ENCODE measurements at places on chromosomes 7 and 10.

GRCh38 chr10:11336722-11337162 lies 274.7 kb downstream of the USP6NL start:
- DNase-seq, result no peak

DNA sequence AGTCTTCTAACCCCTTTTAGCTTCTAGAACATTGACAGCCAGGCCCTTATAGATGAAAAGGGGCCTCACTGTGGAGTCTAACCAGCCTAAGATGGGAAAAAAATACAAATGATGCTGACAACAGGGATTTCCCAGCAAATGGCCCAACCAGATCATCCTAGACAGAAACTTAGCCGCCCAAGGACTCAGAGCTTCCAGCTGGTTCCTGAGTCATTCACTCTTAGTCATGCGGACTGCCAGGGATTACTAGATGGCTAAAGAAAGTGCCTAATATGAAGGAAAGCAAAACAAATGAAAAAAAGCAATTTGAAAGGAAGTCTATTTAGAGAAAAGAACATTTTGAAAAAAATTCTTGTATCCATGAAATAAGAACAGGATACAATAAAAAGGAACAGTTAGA lies 23.7 kb downstream of the TSPAN14 start:
- DNase-seq, result no peak

- DNase-seq, result no peak
Observed at GRCh38 chr10:36721871-36722270, 403.5 kb upstream of the ANKRD30A start.

GRCh38 chr7:140247559-140247958 lies 70.8 kb upstream of the KDM7A start:
- DNase-seq, result no peak

DNA sequence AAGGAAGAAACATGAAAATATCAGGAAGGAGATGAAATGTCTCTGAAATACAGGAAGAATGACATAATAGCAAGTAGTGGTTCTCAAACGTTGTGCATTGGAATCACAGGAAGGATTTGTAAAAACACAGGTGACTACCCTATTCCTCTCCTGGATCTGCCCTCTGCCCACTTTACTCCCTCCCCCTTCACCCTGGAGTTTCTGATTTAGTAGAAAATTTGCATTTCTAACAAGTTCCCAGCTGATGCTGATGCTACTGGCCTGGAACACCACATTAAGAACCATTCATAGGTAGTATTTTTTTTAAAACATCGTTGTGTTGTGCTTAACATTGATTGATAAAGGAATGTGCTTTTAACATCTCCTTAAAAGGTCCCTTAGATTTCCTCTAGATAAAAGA lies 130.9 kb downstream of the PHF14 start:
- no peak for DNase-seq

DNA sequence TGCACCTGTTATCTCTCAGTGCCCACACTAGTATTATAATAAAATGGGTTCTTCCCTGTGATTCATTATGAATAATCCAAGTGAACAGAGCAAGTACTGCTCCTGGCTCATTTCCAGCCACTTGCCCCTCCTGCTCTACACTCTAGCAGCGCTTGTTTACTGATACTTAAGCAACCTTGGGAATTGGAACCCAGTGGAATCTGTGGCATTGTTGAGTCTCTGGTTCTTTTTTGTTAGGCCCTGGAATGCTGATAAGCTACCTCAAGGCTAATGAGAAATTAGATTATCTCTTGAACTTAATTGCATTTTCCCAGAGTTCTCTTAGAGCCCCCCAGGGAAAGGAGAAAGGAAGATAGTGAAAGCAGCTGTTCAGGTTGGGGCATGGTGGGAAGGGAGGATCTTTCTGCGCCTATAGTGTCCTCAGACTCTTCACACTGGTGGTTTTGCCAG lies 34.0 kb downstream of the PRKAR2B start:
- DNase-seq, result no peak

DNA sequence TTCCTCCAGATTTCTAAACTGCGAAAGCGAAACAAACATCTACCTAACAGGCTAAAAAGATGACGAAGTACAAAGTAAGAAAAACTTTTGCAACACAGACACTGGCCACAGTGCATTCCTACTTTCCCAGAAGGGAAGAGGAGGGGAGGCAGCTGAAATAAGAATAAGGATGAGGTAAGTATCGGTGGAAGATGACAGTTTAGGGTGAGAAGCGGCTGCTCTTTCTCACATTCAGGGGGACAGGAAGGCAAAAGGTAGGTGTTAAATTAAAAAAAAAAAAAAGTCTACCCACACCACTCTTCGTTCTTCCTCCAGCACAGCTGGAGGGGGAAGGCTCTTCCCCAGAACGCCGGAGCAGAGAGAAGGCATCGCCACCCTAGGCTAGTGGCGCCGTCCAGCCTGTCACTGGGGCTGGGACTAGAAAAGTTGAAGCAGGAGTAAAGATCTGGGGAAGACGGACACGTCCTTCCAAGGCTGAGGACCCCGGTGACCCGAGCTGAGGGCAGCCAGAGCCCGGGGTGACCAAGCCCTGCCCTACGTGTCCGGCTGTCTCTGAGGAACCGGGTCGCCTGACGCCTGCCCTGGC lies 846 bp downstream of the DNAJC1 start:
- peak; percentile 10 for DNase-seq

DNA sequence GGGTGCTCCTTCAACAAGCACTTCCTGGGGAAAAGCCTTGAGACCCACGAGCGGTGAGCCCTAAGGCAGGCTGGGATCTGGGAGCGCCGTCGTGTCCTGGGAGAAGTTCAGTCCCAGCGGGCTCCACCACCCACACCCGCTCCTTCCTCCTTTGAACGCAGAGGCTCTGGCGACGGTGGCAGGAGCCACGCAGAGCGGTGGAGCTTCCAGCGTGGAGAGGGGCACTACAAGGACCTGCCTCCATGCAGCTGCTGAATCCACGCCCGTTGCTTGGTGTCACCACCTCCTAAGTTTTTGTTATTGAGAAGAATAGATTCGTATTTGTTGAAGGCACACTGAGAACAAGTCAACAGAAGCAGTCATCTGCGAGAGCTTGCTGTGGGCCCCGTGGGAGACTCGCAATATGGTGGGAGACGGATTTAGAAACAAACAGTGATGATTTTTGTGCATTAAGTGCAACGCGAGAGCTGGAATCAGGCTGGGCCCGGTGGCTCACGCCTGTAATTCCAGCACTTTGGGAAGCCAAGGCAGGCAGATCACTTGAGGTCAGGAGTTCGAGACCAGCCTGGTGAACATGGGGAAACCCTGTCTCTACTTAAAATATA lies 60.1 kb upstream of the SDK1 start:
- DNase-seq, result no peak

DNA sequence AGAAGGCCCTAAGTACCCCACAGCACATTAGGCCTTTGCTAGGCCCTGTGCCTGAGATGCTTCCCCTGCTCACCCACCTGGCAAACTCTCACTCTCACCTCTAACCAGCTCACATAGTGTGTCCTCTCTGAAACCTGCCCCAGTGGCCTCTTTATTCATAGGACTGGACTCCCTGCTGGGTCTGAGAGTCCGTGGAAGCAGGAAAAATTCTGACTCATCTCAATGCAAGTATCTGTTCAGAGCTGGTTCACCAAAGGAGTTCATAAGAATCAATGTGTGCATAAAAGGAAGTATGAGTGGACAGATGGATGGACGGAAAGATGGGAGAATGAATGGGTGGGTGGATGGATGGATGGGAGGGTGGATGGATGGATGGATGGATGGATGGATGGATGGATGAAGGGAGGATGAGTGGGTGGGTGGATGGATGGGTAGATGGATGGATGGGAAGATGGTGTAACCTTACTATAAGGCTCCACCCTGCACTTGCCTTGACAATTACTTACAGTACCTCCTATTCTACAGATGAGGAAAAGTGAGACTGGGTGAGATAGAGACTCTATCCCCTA lies 111.2 kb upstream of the ZMIZ1 start:
- no peak for DNase-seq

DNA sequence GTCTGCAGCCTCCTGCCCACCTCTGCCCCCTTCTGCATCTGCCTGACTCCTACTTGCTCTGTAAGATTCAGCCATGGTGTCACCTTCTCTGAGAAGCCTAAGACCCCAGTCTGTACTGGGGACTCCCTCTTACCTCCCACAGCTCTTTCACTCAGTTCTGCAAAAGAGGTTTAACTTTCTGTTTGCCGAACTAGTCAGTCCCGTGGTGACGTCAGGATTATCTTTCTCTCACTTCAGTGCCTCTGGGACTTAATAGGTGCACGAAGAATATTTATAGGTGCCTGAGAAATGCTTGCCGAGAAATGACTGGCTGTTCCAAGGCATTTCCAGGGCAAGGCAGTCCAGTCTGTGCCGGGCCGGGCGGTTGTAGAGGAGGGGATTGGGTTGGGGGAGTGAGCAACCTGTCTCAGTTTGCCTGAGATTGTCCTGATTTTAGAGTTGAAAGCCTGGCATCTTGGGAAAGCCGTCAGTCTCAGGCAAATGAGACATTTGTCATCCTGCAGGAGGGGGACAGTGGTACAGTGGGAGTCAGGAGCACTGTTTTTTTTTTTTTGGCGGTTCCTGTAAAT lies 227.5 kb upstream of the NPVF start:
- no peak for DNase-seq

DNA sequence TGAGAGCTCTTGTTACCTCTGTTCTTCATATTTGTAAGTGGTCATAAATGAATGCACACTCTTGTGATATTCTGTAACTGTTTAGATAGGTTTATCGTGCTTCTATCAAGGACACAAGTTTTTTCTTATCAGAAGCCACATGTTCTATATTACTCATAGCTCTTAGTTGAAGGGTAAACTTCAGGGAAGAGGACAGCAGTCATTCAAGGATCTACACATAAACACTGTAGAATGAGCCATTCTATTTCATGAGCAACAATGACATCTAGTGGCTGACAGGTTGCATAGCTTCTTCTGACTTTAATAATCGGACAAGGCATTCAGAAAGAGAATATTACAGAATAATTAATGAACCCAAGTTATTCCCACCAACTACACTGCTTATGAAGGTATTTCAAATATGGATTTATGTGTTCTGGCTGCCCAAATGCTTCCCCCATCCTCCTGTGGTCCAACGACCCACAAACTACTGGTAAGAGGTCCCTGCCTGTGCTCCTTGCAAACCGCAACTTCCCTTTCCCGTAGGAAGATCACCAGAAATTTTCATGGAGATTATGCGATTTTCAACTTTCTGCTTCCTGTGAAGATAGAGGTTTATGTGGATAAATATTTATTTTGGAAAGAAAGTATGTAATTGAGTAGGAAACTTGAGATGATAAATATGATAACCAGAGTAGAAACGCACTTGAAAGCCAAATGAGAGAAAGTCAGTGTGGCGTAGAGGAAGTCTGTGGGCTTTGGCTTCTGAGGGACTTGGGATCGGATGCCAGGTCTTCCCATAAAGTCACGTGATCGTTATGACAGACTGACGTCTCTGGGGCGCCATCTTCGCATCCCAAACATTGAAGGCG lies 16.8 kb upstream of the ABCB5 start:
- DNase-seq, result peak; percentile 8

- DNase-seq, result no peak
Observed at GRCh38 chr7:70923181-70923845, 208.6 kb upstream of the GALNT17 start.

DNA sequence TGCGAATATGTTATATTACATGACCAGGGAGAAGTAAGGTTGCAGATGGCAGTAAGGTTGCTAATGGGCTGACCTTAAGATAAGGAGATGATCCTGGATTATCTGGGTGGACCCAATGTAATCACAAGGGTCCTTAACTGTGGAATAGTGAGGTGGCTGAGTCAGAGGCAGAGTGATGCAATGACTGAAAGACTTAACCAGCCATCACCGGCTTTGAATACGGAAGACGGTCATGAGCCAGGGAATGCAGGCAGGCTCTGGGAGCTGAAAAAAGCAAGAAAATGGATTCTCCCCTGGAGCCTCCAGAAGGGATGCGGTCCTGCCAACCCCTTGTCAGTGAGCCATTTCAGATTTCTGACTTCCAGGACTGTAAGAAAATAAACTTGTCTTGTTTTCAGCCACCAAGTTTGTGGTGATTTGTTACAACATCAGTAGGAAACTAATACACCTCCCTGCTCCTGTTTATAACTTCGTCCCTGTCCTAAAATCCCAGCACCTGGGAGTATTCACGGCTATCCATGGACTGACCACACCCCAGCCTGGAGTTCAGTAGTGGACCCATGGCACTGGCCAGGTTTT lies 4.6 kb upstream of the C10orf95 start:
- DNase-seq, result no peak

DNA sequence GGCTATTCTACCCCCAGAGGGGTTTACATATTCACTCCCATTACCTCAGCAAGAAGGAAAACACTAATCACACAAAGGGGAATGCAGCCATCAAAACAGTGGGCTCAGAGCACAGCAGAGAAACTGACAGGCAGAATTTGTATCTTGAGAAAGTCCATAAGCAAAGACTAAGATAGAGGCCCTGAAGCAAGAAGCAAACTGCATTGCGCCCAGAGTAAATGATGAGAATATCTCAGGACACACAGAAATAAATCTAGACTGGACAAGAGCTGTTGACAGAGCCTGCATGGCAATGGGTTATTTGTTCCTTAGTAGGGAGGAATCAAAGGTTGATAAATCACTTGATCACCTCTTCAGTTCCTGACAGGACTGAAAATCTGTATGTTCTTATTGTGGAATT lies 440.7 kb upstream of the CELF2 start:
- no peak for DNase-seq

DNA sequence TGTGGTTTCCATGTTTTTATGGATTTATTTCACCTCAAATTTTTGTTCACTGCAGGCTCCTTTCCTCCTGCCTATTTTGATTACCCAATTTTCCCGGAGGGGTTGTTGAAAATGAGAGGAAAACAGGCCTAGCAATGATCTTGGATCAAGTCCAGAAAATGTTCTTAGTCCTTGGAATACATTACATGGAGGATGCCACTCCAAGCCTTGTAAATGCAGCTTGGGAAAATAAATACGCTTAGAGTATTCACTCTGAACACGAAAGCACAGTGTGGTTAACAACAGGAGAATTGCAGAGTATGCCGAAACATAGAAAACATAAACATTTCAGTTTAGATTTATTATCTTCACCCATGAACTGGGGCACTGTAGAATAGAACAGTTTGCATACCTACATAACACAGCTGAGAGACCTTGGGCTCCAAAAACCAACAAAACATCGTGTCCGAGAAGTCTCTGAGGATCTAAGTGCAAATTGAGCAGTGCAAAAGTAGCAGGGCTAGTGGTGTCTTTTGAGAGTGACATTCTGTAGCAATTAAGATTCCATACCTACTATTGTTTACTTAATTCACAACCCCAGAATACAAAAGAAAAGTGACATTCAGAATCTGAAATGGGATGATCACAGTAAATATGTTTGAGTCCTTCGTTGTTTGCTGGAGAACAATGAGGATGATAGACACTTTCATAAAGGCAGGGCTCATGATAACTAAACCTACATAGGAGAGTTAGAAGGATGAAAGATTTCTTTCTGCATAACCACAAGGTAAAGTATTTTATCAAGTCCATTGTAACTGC lies 7.6 kb upstream of the CD36 start:
- DNase-seq, result no peak

All from CD4-positive, alpha-beta T cell treated with Interleukin-6 at 100 ng/mL for 8 hours (primary cell).